ENCODE measurements at places on chromosomes 7 and 10. TPM values are rescaled to one million over a fixed set of nuclear protein-coding genes. Genes with fewer than 3 reads are reported as not detected.

The SDK1 gene
- total RNA-seq: 225 TPM

The ANKRD30A gene
- not detected for total RNA-seq

The PWWP2B gene
- 49.4 TPM for total RNA-seq

DNA sequence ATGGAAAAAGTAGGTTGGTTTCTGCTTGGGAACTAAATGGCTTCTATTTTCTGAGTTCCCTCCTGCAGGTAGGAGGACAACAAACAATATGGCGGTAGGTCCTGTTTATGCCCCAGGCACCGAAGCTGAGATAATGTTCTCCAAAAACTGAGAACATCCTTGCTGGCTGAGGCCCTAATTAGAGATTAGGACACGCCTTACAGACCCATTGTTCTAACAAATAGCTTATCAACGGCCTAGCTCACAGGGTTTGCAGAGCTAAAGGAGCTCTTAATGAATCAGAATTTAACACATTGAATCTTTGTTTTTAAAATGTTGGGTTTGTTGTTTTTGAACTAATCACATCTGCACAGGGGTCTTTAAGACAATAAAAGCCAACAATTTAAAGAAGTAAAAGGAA is 37.0 kb downstream of the HTR5A start:
- H3K27ac ChIP-seq: no peak overlapping the region
- peaks cover 32% of the 10 kb centered on the region for H3K4me1 ChIP-seq
- DNase-seq: no peak
- no peak overlapping the region for H3K4me3 ChIP-seq

GRCh38 chr10:55158633-55159032 is 357.6 kb upstream of the PCDH15 start:
- H3K27me3 ChIP-seq: no peaks in the 10 kb centered on the region
- no peak for DNase-seq

The BEND7 gene
- total RNA-seq: 3.1 TPM

GRCh38 chr7:135392701-135393100 is 117.2 kb downstream of the CNOT4 start:
- H3K4me1 ChIP-seq: no peaks in the 10 kb centered on the region
- no peaks in the 10 kb centered on the region for H3K36me3 ChIP-seq
- no peak overlapping the region for H3K4me3 ChIP-seq
- H3K27me3 ChIP-seq: no peaks in the 10 kb centered on the region

The OPN4 gene
- not detected for total RNA-seq

The MYOF gene
- 0.42 TPM for total RNA-seq

DNA sequence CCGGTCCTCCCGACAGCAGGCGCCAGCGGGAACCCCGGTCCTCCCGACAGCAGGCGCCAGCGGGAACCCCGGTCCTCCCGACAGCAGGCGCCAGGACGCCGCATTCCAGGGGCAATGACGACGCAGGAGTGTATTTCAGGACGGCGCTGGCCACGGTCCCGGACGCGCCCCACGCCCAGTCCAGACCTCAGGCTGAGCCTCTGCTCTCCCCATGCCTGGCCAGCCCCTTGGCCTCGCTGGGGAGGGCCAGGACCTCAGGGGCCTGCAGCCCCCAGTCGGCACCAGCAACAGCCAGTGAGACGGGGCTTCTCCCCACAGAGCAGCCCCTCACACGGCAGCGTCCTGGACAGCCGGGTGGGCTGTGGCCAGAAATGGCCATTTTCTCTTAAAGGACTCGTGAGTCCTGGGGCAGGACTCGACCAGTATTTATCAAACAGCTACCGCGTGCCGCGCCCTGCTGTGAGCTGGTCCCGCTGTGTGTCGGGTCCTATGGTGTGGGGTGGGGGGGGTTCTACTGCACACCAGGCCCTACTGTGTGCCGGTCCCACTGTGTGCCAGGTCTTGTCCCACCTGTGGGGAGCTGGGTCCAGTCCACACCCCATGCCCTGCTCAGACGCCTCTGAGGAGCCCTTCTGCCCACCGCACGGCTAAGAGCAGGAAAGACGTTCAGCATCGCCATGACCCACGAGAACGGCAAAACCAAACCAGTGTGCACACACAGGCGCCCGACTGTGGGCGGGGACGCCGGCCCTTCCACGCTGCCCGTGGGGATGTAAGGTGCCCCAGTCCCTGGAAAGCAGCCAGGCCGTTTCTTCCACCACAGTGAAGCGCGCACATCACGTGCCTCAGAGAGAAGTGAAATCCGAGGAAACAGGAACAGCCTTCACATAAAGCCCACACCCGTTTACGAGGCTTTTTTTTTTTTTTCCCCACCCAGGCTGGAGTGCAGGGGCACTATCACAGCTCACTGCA is 33.3 kb downstream of the GET4 start:
- peaks cover 1% of the 10 kb centered on the region for H3K27me3 ChIP-seq
- H3K4me1 ChIP-seq: no peaks in the 10 kb centered on the region
- H3K27ac ChIP-seq: no peak overlapping the region

The RPS24 gene
- total RNA-seq: 691 TPM

- no peak for DNase-seq
- no peak overlapping the region for H3K4me3 ChIP-seq
- no peaks in the 10 kb centered on the region for H3K4me1 ChIP-seq
Observed at GRCh38 chr10:6647811-6648526, 67.9 kb upstream of the PRKCQ start.

DNA sequence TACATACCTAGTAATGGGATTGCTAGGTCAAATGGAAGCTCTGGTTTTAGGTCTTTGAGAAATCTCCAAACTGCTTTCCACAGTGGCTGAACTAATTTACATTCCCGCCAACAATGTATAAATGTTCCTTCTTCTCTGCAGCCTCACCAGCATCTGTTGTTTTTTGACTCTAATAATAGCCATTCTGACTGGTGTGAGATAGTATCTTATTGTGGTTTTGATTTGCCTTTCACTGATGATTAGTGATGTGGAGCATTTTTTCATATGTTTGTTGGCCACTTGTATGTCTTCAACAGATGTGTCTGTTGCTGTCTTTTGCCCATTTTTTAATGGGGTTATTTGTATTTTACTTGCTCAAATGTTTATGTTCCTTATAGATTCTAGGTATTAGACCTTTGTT is 675.5 kb downstream of the SUGCT start:
- no peak overlapping the region for H3K4me3 ChIP-seq
- no peak overlapping the region for H3K27ac ChIP-seq
- no peaks in the 10 kb centered on the region for H3K4me1 ChIP-seq
- no peak for DNase-seq

DNA sequence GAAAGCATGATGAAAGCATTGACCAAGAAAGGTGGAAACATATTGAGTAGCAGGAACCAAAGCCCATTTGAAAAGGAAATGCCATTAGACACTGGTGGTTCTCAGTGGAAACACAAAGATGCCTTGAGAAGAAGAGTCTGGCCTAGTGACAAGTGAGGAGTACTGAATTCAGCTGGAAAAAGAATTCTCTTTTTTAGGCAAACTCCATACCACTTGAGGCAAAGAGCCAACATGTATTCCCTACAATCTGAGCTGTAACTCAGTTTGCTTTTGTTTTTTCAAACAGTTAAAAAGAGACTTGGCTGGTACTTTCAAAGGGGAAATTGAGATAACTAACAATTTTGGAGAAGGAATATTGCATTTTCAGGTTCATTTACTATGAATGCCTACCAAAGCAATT is 624.0 kb downstream of the NRG3 start:
- no peak overlapping the region for H3K4me3 ChIP-seq
- no peak for DNase-seq
- no peak overlapping the region for H3K27ac ChIP-seq
- peaks cover 1% of the 10 kb centered on the region for H3K27me3 ChIP-seq
- H3K4me1 ChIP-seq: no peaks in the 10 kb centered on the region

- H3K27ac ChIP-seq: no peak overlapping the region
- no peak overlapping the region for H3K4me3 ChIP-seq
- peaks cover 5% of the 10 kb centered on the region for H3K27me3 ChIP-seq
- no peak for DNase-seq
- H3K36me3 ChIP-seq: peaks cover 4% of the 10 kb centered on the region
Observed at GRCh38 chr10:5476918-5477525, 22.3 kb downstream of the CALML5 start.

The PSMG3 gene
- 56.6 TPM for total RNA-seq

The DCLRE1A gene
- total RNA-seq: 2.8 TPM

The HOXA4 gene
- total RNA-seq: not detected

The PTPN20 gene
- total RNA-seq: not detected

DNA sequence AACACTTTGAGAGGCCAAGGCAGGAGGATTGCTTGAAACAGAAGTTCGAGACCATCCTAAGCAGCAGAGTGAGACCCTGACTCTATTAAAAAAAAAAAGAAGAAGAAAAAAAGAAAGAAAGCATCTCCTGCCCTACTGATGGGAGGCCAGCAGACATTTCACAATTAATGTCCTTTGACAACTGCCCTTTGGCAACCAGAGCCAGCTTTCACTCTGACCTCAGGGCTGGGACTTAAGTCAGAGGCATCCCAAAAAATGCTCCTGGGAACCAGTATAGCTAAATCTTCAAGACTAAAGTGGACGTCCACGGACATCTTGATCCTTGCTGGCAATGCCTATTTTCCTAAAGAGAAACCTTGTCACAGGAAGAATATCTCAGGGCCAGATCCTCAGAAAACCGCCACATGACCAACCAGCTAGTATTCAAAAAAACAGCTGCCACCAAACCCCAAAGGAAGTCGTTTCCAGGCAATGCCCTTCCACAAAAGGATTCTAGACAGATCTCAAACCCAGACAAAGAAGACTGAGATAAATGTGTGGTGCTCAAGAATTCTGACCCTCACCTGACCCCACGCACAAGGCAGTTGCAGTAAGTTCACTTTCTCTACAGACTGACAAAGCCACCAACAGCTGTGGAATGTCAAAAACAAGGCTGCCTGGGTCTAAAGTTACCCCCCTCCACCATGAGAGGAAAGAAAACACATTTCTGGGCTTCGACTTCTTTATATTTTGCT is 18.4 kb downstream of the GFRA1 start:
- peaks cover 52% of the 10 kb centered on the region for H3K4me1 ChIP-seq
- DNase-seq: no peak
- peak overlapping the region; percentile 55 for H3K4me3 ChIP-seq
- peaks cover 5% of the 10 kb centered on the region for H3K36me3 ChIP-seq
